GM06990 (cell line): ENCODE measurements at places on chromosomes 7 and 10.

GRCh38 chr7:34143402-34143801, 238.1 kb downstream of the BMPER start:
- no peak for DNase-seq

- DNase-seq = no peak
These were observed 353.2 kb downstream of the AUTS2 start for GRCh38 chr7:69951458-69951857.

DNA sequence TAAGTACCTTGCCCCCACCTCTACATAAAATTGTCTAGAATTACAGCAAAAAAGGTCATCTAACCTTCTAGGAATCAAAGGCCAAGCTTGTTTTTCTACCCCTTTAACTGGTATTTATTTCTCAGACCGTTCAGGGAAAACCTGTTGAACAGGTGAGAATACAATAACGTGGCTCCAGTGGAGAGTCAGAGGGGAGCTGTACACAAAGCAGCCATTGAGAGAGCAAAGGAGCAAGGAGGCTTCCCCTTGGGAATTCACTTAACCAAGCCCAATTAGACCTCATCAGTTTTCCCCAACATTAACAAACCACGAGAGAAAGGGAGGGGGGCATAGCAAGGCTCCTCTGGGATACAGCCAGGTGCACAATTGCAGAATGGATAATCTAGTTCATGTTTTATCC, 101.9 kb downstream of the ELMO1 start:
- no peak for DNase-seq

DNA sequence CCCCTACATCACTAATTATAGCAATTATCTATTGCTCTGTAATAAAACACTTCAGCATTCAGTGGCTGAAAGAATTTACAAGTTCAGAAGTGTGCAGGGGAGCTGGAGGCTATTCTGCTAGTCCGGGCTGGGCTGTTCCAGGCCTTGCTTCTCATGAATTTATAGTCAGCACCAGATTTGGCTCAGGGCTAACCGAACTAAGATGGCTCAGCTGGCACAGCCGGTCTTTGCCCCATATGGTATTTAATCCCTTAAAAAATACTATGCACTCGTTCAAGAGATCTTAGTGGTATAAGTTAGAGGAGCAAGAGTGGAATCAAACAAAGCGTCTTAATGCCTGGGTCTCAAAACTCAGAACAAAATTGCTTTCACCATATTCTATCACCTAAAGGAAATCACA, 932.9 kb downstream of the XPNPEP1 start:
- DNase-seq = no peak

GRCh38 chr10:108582387-108582786, 1340.9 kb downstream of the XPNPEP1 start:
- DNase-seq = no peak

GRCh38 chr10:71580926-71581325, 138.7 kb downstream of the C10orf105 start:
- no peak for DNase-seq

DNA sequence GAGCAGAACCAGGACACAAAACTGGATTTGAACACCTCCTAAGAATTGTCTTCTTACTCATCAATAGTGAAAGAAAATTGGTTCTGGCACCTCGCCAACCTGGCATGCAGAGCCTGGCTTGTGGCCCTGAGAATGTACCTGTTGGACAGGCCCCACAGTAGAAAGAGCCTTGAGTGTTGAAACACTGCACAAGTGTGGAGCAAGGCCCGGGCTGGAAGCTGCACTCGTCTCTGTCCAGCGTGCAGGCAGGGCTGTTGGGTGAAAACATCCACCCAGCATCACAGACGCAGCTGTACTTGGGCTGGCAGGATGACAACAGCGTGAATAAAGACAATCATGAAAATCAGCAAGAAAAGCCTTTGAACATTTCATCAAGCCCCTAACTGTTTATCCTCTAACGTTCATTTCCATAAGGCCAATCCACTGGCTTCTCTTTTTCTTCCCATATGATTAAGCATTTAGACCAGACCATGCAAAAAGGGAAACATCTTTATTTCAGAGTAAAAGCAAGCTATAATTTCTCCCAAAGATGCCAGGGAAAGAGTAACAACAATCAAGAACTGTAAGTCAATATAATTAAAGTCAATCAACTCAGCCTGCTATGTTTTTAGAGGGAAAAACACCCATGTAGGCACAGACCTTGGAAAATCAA, 15.6 kb downstream of the CUBN start:
- DNase-seq = no peak

DNA sequence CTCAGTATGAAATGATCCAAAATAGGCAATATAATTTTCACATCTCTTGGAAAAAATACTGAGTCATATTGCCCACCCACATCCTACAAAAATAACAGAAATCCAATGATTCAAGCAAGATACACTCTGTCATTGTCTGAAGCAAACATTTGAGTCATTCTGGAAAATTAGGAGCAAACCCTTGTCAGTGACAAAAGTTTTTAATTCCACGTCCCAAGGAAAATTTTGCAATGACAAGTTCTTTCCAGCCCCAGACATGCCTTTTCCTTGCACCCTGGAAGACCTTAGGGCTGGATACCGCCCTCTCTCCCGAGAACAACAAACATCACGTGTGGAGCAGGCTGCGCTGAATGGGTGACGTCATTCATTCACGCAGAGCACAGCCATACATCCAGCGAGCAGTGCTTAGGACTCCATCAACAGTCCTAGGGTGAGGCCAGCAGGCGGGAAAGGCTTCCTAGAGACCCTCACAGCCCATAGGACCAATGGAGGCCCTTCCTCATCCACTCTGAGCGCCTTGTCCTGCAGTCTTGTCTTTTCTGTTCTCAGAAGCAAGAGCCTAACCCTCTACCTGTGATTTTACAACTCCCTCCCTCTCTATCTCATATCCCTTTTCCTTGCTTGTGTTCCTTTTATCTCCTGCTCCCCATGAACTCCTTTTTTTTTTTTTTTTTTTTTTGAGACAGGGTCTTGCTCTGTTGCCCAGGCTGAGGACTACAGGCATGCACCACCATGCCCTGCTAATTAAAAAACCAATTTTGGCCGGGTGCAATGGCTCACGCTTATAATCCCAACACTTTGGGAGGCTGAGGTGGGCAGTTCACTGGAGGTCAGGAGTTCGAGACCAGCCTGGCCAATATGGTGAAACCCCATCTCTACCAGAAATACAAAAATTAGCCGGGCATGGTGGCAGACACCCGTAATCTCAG, 23.5 kb upstream of the KDM7A start:
- DNase-seq = no peak

DNA sequence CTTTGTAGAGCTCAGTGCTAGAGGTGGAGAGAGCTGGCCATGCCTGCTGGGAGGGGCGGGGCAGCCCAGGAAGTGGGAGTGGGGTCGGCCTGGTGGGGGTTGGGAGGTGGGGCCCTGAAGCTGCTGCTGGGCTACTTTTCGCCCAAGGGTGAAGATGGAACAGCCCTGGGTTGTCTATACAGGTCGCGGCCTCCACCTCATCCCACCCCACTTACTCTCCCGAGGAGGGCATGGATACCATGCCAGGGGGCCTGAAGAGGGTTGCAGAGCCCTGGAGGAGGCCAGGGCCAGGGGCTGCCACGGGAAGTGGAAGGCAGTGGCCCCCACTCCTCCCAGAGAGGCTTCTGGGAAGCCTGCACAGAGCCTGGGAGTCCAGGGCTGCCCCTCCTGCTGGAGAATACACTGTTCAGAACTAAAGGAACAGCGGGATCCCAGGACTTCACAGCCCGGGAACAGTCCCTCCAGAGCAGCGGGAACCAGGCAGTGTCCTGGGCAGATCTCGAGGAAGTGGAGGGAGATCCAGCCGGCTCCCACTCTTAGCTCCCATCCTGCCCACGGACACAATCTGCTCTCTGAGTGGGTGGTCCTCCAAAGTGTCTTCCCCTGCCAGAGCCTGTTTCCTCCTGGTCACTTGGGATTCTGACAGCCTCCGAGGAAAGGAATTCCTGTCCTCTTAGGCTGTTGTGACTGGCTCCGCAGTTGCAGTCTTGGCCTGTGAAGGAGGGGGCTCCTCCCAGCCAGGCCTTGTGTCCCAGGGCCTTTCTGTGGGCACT, 23.5 kb downstream of the MAT1A start:
- no peak for DNase-seq

DNA sequence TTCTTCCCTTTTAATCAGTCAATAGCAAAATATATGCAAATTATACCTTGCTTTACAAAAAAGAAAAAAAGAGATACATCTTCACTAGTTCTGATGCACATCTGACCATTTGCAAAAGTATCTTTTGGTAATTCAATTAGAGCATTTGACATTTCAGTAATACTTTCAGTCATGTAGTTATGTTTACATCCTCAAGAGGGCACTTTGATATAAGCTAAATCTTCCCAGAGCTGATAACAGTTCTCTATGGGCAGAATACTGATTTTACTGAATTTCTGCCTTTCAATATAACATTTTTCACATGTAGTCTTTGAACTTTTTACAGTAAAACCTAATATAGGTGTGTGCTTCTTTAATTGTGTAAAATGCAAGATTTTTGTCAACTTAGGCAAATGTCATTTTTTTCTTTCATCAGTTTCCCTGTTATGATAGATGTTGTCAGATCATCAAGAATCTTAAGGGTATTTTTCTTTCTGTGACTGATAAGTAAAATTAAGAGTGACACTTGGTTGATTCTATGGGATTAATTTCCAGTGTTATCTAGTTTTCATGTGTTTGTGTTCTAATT, 703.5 kb upstream of the SEMA3D start:
- DNase-seq = no peak

- no peak for DNase-seq
These were observed 68.5 kb downstream of the PTPRN2 start for GRCh38 chr7:158518980-158519632.

- no peak for DNase-seq
These were observed 472.2 kb downstream of the ARL4A start for GRCh38 chr7:13159467-13160184.

GRCh38 chr10:21347785-21348170, 177.7 kb downstream of the SKIDA1 start:
- DNase-seq = no peak

- DNase-seq = no peak
These were observed 47.7 kb upstream of the MKRN1 start for GRCh38 chr7:140526787-140527664.

- DNase-seq = no peak
These were observed 66.0 kb downstream of the MAD1L1 start for GRCh38 chr7:2166625-2167280.

DNA sequence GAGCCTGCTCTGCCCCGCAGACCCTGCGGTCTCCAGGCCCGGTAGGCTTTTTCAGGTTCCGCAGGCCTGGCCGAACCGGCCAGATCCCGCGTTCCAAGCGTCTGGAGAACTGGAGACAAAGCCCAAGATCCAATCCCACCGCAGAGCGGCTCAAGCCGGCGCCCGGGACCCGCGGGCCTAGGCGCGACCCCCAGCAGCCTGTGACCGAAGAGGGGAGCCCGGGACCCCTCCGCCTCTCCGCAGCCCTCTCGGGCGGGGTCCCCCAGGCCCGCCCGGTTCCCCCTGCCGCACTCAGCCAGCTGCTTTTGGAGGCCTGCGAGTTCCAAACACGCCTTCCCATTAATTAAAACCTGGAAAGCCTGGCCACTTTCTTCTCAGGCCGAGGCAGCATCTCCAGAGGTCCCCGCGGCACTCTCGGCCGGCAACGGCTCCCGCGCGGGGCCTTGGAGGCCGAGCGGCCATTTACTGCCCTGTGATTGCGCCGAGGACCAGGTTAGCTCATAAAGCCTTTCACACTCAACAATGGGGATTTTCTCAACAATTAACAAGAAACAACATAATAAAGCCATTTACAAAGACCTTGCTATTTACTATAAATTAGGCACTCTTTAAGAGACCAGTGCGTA, 16.7 kb downstream of the SKIDA1 start:
- no peak for DNase-seq

DNA sequence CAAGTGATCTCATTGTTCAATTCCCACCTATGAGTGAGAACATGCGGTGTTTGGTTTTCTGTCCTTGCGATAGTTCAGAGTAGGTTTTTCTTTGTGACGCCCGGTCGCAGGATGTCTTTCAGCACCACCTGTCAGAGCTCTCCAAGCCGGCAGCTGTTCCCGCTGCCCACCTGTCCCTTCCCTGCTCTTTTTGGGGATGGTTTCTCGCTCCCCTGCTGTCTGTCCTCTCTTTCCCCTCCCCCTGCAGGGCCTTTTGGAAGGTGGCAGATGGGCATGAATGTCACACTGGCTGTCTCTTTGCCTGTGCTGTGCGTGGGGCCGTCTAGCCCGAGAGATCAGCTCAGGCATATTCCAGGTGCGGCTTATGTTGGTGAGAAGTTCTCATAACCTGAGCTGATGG, 137.0 kb downstream of the GRK5 start:
- DNase-seq = no peak
